Activated CD4-positive, alpha-beta T cell treated with anti-CD3 and anti-CD28 coated beads, Interleukin-2, Interleukin-4, amounts not matched to agents 100 ng/mL and 50 ng/mL, durations not matched to agents 16 hours and 8 hours (primary cell): ENCODE measurements at places on chromosomes 2 and 18.

DNA sequence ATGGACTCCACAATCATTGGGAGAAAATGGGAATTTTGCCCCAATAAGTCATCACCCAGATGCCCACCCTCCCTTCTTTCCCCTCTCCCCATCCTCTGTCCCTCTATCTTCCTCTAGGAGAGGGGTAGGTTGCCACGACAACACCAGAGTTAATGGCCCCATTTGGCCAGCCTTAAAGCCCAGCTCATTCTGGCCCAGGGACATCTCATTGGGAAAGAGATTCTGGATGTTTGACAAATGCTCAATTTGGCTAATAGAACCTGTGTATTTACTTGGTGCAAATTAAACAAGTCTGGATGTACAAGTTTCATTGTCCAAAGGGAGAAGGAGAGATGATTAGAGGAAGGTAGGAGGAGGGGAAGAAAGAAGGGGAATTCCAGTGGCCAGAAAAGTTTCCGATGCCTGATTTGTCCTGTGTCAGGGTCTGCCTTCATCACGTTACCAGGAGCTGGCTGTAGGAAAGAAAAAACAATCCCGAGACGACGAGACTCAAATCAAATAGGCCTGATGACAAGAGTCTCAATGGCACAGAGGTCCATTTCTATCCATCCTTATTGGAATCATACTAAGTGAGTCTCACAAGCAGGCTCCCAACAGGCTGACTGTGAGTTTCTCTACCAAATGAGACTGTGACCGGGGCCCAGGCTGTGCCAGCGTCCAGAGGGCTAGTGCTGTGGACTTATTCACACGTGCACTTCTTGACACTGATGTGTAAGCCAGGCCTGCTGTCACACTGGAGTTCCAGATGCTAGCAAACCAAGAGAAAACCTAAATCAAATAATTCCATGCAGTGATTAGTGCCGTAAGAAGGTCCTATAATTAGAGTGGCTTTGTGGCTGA lies 265.2 kb upstream of the APCDD1 start:
- no peak for DNase-seq

- DNase-seq, result peak; percentile 32
Observed at GRCh38 chr2:109128048-109128615, 873 bp upstream of the SH3RF3 start.

DNA sequence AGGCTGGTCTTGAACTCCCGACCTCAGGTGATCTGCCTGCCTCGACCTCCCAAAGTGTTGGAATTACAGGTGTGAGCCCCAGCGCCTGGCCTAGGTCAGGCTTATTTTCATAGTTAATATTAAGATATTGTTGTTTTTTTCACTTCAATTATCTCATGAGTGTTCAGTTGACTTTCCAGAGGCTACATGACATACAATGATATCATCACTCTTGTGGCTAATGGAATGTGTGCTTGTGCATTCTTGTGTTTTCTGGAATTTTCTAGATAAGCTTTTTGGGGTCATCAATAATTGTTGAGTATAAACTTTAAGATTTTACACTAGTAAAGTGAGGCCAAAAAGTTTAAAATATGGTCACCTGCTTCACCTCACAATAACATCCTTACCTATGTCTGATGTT lies 180.9 kb downstream of the FIGN start:
- DNase-seq, result no peak

GRCh38 chr2:164617466-164617865 lies 3.8 kb downstream of the GRB14 start:
- no peak for DNase-seq

- no peak for DNase-seq
Observed at GRCh38 chr2:199895406-199895805, 15.7 kb upstream of the C2orf69 start.

DNA sequence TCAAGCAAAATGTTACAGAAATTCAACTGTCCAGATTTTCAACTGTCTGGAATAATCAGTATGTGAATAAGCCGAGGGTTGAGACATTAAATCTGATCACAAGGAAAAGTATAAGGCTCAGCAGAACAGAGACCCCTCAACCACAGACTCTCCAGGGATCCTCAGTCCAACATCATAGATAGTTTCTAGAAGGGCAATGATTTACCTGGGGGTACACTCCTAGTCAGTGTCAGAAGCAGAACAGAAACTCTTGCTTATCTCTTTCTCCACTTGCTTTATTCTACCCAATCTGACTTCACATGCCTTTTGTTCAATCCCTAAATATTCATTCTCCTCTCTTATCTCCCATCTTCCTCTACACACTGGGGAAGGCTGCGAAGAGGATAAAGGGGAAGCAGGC lies 36.4 kb downstream of the ICOS start:
- DNase-seq, result no peak

- DNase-seq, result no peak
Observed at GRCh38 chr2:233264667-233265066, 13.2 kb downstream of the ATG16L1 start.

GRCh38 chr2:39708003-39708402 lies 42.3 kb downstream of the TMEM178A start:
- DNase-seq, result no peak

- no peak for DNase-seq
Observed at GRCh38 chr18:26479065-26479680, 69.2 kb downstream of the KCTD1 start.

GRCh38 chr2:85439986-85440385 lies 21.5 kb downstream of the SH2D6 start:
- peak; percentile 78 for DNase-seq

- no peak for DNase-seq
Observed at GRCh38 chr2:220948579-220948978, 623.5 kb downstream of the EPHA4 start.

DNA sequence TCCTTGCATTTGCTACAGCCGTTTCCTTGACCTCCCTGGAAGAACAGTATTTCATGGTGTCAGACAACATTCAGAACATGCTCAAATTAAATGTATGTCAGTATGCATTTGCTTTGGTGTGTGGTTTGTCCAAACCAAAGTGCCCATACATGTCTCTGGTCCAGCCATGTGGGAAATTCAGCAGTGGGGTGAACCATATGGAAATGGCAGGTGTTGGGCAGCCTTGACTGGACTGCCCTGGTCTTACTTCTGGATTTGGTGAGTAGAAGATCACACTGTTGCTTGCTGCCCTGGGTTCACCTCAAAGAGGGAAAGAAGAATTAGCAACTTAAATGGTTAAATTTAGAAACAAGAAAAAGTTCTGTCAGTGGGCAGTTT lies 84.5 kb downstream of the MSH2 start:
- DNase-seq, result no peak

- DNase-seq, result peak; percentile 93
Observed at GRCh38 chr2:110748489-110748867, 16.1 kb downstream of the ACOXL start.

- no peak for DNase-seq
Observed at GRCh38 chr18:58858591-58859468, 5.8 kb upstream of the ZNF532 start.
